ENCODE measurements at places on chromosomes 7 and 10.

GRCh38 chr10:69516316-69516715 lies 56.9 kb downstream of the NEUROG3 start:
- no peak for DNase-seq

- DNase-seq = no peak
Measured at GRCh38 chr10:5089865-5090264, 4.3 kb upstream of the AKR1C3 start.

- no peak for DNase-seq
Measured at GRCh38 chr10:72126184-72126871, 38.0 kb upstream of the SPOCK2 start.

DNA sequence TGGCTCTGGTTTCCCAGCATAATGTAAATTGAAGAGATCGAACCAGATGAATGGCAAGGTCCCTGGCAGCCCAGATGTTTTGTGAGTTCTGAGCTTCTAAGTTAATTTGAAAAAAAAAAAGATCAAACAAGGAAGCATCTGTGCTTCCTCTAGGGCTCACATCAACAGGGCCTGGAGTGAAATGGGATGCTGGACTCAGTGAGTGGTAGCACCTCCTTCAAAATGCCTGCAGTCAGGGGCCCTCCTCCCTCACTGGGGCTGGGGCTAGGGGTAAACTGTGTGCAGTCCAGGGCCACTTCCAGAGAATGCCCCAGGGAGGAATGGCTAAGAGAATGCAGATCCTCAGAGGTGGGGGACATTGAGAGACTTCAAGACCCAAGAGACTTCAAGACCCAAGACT lies 6.0 kb upstream of the CUEDC2 start:
- no peak for DNase-seq

- no peak for DNase-seq
Measured at GRCh38 chr7:81079746-81080145, 160.9 kb upstream of the SEMA3C start.

- no peak for DNase-seq
Measured at GRCh38 chr7:21454182-21454581, 26.3 kb downstream of the SP4 start.

- no peak for DNase-seq
Measured at GRCh38 chr7:158495786-158496185, 91.8 kb downstream of the PTPRN2 start.

- no peak for DNase-seq
Measured at GRCh38 chr10:101267776-101268175, 38.5 kb upstream of the LBX1 start.

- DNase-seq = no peak
Measured at GRCh38 chr7:149102666-149103065, 12.1 kb upstream of the ZNF786 start.

- DNase-seq = no peak
Measured at GRCh38 chr10:43903451-43903850, 254.8 kb upstream of the ZNF32 start.

GRCh38 chr7:108015740-108016139 lies 12.8 kb upstream of the LAMB1 start:
- no peak for DNase-seq

DNA sequence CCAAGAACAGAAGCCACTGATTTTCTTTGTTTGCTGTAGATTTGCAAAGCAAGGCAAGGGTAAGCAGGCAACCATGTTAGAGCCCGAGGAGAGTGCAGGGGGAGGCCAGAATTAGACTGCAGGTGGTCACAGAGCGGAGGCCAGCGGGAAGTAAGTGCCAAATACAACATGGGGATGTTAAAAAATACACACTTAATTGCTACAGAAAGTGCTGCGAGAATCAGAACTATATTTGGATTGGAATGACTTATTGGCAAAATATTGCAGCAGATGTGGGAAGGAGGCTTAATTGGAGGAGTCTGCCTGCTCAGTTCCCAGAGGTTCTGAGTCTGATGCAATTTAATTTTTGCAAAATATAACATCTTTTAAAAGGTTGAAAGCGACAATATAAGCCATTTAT lies 49.7 kb upstream of the ADCY1 start:
- DNase-seq = no peak

GRCh38 chr10:122086416-122087240 lies 97.7 kb downstream of the TACC2 start:
- DNase-seq = no peak

DNA sequence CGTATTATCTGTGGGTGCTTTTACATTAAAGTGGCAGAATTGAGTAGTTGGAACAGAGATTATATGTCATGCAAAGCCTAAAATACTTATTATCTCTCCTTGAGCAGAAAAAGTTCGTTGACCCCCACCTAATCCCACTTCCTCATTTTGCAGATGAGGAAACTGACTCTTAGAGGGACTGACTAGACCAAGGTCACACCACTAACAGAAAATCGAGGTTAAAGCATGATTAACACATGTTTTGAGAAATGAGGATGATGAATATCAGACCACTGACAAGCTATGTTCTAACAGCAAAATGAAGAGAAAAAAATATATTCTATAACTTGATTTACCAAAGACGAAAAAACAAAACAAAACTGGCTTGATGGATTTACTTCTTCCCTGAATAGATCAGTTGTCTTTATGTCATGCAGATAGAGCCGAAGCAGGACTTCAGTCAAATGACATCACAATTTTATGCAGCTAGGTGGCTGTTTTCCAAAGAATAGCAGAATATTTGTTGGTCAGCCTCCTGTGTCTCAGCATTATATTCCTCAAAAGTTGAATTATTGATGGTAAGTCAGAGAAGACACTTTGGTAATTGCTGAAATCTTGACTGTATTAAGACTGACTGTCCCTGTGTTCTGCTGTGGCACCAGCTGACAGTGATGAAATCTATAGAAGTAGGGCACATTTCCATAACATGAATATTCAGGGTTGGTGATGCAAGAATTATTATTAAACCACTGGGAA lies 24.2 kb upstream of the SMIM30 start:
- DNase-seq = no peak

DNA sequence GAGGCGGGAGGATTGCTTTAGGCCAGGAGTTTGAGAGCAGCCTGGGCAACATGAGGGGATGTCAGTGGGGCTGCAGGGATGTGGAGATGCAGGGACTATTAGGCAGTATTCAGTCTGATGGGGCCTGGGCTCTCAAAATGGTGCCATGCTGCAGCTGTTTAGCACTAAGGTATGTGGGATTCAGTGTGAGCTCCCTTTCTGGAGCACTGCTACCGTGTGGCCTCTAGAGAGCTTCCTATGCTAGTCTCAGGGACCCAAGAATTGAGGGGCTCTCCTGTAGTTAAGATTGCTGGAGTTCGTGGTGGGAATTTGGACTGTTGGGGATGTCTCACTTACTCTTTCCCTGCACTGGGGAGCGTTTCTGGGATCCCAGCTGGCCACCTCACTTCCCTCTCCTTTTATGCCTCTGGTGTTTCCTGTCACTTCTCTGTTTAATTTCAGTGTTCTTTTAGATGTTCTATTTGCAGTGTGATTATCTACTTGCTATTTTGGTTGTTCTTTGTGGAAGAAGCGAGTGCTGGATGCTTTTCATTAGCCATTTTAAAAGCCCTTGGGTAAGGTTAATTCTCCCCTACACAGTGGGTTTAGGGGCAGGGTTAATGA lies 23.4 kb downstream of the LSMEM1 start:
- DNase-seq = no peak

GRCh38 chr7:40824461-40824860 lies 689.7 kb downstream of the SUGCT start:
- DNase-seq = no peak

DNA sequence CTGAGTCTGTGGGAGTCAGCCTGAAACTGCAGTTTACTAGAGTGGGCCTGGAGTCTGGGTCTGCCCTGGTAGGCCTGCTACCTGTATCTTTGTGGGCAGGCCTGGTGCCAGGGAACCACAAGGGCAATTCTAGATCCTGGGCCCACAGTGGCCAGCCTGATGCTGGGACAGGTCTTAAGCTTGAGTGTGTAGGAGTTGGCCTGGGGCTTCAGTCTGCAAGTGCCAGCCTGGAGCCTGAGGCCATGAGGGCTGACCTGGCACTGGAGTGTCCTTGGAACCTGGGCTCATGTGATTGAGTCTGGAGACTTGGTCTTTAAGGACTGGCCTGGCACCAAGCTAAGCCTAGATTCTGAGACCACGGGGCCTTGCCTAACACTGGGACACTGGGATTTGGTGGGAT lies 245.7 kb upstream of the TEX47 start:
- no peak for DNase-seq

GRCh38 chr7:139901901-139902300 lies 72.8 kb downstream of the TBXAS1 start:
- DNase-seq = no peak

DNA sequence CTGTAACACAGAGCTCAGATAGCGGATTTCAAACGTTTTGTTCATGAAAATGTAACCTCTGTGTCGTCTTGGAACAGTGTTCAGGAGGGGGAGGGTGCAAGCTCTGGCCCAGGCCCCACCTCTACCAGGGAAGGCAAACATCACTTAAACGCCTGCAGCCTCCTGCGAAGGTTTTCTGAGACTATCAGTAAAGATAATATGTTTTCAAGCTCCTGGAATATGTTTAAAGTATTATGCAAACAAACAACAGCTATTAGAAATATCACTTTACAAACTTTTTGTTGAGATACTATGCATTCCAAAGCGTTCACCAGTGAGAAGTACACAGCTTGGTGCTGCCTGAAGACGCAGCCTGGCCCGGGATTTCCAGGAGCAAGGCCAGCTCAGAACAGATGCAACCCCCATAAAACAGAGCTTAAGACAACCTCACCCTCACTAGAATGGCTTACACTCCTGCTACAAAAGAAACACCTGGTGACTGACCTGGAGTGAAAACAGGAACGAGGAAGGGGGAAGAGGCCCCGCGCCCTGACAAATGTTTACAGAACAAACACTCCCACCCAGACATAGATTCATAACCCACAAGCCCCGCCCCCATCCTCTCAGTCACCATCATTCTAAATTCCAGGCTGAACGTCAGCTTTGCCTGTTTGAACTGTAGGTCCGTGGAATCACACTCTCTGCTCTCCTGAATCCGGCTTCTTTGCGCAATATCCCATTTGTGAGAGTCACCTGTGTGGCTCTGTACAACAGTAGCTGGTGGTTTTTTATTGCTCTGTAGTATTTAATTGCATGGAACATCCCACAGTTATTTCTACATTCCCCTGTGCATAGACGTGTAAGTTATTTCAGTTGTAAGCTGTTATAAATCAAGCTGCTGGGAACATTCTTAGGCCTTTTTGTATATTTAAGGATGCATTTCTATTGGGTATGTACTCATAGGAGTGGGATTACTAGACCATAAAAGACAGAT lies 155.0 kb downstream of the PTPRN2 start:
- DNase-seq = no peak

DNA sequence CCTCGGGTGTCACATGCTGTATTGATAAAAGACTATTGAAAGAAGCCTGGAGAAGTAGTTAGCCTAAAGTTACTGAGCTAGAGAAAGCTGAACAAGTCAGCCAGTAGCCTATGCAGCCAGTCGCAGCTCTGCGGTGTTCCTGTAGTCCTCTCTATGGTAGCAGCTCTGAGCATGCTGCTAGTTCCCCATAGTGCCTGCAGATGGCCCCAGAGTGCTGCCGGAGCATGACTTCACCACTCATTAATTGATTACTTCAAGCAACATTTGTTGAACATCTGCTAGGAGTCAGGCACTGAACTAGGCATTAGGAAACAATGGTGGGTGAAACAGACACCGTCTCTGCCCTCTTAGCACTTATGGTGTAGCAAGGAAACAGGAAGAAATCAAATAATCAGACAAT lies 422.7 kb downstream of the SORCS3 start:
- DNase-seq = no peak

Measured in esophagus squamous epithelium (tissue), 5 donors.